Activated CD4-positive, alpha-beta T cell treated with anti-CD3 and anti-CD28 coated beads, Interleukin-2, amount 50 U/mL, for 16 hours (primary cell): ENCODE measurements at places on chromosomes 3 and 15.

GRCh38 chr3:24519368-24520100 is 24.9 kb upstream of the THRB start:
- no peak for DNase-seq

DNA sequence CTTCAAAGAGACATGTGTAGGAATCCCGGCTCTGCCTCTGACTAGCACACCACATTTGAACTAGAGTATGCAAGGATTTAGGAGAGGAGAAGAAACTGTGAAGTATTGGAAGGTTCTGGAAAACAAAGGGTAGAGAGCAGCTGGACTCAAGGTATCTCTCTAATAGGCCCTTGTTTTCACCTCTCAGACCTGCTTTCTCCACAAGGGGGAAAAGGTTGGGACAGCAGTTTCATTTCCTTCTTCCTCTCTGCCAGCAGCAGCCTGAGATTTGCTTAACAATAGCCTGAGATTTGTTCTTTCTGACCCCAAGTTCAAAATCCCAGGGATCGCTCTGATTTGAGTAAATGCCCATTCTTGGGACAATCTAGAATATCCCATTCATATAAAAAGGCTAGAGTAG is 430.6 kb upstream of the MCTP2 start:
- no peak for DNase-seq

DNA sequence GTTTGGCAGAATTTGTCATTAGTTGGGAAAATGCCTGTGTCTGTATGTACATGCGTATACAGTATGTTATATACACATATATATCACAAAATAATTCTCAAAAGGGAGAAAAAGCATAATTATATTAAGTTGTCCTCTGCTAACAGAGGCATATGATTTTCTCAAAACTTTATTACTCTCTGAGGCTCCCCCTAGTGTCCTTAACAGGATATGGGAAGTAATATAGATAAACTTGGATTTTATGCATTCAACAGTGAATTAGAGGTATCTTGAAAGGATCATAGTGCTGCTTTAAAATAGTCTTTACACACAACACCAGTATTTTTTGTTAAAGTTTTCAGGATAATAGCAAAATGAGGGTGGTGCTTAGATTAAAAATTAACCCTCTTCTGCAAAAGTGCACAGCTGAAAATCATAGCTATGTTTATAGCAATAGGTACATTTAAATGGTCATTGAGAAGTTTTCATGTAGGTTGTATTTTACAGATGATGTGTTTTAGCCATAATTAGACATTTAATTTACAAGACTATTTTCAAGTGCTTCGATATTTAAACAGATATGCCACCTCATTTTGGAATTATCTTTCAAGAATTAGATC is 454.0 kb upstream of the ROBO2 start:
- DNase-seq = peak; percentile 1

GRCh38 chr3:140092848-140093536 is 158.0 kb downstream of the CLSTN2 start:
- no peak for DNase-seq

DNA sequence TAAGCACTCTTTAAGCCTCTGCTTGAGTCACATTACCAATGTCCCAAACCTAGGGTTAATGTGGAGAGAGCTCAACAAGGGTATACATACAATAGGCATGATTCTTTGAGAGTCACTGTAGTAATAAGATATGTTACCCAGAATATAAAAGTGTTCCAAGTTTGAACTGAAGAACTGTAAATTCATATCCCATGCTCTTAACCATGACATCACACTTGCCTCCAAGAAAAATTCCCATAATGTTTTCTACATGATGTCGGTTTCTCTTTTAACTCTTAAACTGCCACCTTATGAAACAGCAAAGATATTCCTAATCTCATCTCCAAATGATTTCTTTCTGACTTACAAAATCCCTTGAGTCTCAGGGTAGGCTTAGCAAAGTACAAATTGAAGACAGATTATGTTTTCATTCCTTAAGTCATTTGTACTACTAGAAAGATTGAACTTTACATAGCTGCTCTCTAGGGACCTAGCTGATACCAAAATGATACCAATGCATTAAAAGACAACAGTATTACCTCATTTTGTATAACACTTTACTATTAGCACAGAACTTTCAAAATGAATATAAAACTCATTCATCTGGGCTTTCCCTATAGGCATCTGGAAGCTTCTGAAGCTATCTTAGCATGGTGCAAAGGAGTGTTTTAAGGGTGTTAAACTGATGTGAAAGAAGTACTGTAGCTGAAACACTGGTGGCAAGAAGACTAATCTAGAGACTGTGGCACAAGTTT is 127.1 kb downstream of the KCNMB2 start:
- DNase-seq = no peak

GRCh38 chr15:96350934-96351724 is 20.6 kb downstream of the NR2F2 start:
- no peak for DNase-seq

GRCh38 chr15:101810456-101810855 is 1.5 kb upstream of the OR4F15 start:
- no peak for DNase-seq

GRCh38 chr15:74430510-74430951 is 3.2 kb downstream of the SEMA7A start:
- no peak for DNase-seq

DNA sequence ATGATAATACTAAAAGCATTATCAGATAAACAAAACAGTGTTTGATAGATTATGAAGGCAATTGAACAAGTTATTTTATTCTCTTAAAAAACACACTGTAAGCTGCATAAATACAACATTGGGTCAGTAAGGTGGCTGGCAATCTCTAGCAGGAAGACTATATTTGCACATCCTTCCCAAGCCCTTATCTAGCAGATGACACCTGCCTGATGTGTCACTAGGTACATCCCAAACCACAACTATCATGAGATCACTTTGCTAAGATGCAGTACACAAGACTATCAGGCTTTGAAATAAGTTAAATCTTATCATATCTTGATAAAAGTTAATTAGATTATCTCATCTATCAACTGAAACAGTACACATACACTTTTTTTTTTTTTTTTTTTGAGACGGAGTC is 417.4 kb downstream of the MECOM start:
- DNase-seq = no peak

DNA sequence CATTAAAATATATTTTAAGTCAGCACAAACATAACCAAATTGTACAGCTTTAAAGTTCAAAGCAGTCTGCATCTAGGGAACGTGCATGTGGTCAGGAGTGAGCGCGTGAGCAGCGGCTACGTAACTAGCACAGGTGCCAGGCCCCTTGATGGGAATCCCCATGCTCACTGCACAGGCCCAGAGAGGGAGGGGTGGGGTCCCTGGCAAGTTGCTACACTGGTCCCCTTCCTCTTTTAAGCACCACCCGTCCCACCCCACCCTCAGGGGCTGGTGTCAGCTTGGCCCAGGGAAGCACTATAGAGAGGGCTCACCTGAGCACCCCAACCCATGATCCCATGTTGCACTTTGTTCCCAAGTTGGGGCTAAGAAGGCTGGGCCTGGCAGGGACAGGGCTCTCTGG is 835 bp upstream of the GMPPB start:
- DNase-seq = no peak

DNA sequence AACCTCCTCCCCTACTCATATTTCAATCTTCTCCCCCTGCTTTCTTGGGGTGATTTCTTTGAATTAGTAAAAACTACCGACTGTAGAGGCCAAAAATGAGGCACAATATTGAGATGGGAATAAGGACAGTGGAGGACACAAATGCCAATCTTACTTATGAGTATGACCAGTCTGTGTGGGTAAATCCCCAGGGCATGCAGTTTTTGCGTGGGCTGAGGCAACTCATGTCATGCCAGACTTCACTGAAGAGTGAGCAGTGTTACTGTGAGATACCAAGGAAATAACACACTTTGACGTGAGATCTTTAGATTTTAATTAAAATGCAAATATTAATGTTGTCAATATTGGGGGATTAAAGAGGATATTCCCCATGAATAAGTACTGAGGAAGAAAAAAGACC is 254.3 kb upstream of the ICE2 start:
- DNase-seq = no peak

DNA sequence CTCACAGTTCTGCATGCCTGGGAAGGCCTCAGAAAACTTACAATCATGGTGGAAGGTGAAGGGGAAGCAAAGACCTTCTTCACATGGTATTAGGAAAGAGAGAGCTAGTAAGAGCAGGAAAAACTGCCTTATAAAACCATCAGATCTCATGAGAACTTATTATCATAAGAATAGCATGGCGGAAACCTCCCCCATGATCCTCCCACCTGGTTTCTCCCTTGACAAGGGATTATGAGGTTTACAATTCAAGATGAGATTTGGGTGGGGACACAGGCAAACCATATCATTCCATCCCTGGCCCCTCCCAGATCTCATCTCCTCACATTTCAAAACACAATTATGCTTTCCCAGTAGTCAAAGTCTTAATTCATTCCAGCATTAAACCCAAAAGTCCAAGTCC is 34.6 kb upstream of the TMEM45A start:
- no peak for DNase-seq

GRCh38 chr3:54353946-54354345 is 231.6 kb downstream of the CACNA2D3 start:
- DNase-seq = no peak

DNA sequence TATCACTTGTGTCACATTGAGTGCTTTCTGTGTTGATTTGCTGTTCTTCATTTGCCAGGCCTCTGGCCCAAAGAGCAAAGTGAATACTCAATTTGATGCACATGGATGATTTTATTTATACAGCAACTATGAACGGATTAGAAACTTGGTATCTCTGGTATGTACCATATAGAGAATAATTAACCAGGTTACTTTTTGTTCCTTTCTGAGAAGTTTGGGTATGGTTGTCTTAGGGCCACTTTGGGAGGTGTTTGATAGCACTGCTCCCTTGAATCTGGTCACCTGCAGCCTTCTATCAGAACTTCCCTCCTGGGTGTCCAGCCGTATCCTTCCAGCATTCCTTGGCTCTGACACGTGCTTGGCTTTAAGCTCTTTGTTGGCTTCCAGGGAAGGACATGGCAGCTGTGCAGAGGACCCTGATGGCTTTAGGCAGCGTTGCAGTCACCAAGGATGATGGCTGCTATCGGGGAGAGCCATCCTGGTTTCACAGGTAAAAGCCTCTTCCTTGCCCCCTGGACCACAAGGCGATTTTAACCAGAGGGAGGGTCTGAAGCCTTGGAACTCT is 12.7 kb downstream of the TAGLN3 start:
- no peak for DNase-seq

DNA sequence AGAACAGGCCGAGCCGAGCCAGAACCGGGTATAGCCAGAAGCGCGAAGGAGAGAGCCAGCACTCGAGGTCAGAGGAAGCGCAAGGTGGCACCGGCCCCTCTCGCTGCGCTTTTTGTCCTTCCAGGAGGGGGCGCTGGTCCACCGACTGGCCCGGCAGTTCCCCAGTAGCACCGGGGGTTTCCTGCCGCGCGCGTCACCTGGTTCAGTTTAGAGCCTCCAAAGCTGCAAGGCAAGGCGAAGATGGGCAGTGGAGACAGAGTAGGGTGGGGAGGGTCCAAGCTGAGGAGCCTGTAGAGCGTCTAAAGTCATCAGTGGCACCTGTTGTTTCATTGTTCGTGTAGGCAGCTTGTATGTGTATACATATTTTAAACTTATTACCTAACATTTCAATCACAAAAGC is 7.6 kb upstream of the NR2E3 start:
- DNase-seq = peak; percentile 27

- no peak for DNase-seq
Measured at GRCh38 chr3:8416965-8417364, 84.7 kb upstream of the LMCD1 start.

- DNase-seq = no peak
Measured at GRCh38 chr3:156985711-156986110, 159.6 kb downstream of the LEKR1 start.

DNA sequence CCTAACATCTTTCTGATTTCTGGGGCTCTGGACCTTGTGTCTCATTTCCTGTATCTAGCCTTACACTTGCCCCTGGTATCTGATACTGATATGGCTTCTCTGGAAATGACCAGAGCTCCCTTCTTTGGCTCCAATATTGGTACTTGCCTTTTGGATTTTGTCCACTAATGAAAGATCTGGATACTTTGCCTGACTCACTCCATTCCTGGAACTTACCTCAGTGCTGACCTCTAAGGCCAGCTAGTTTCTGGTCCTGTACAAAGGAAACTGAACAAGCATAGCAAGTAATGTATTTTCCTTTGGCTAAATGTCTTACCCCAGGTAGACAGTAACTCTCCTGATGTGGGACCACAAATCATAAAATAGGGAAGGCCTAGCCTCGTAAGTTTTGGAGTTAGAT is 93.8 kb upstream of the SLC4A7 start:
- DNase-seq = no peak

GRCh38 chr3:139774560-139775302 is 97.0 kb upstream of the NMNAT3 start:
- no peak for DNase-seq

GRCh38 chr3:193897731-193898180 is 238.2 kb upstream of the HES1 start:
- DNase-seq = no peak

GRCh38 chr3:58034738-58035523 is 26.7 kb downstream of the FLNB start:
- peak; percentile 83 for DNase-seq

DNA sequence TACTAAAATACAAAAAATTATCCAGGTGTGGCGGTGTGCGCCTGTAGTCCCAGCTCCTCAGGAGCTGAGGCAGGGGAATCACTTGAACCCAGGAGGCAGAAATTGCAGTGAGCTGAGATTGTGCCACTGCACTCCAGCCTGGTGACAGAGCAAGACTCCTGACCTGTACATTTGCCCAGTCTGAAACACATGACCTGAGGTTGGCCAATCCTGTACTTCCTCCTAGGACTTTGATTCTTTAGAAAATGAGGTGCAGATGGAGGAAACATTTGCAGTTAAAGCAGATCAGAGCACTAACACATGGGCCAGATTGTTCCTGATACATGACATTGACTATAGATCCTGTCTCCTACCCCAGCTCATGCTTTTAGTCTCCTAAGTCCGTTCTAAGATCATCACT is 28.9 kb upstream of the LPP start:
- no peak for DNase-seq

DNA sequence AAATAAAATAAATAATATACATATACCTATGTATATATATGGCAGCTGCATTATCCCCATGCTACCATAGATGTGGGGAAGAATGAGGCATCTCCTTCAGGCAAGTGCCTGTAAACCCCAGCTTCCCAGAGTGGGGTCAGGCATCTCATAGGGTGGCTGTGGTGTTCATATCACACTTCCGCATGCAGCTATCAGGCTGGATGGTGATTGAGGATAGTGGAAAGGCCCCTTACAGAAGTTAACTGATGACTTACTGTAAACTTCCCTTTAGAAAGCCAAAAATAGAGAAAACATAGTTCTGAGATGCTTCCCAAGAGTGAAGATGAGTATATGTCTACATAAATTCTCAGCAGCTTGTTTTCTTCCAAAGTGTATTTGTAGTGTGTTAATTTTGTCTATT is 3.5 kb upstream of the PP2D1 start:
- no peak for DNase-seq

DNA sequence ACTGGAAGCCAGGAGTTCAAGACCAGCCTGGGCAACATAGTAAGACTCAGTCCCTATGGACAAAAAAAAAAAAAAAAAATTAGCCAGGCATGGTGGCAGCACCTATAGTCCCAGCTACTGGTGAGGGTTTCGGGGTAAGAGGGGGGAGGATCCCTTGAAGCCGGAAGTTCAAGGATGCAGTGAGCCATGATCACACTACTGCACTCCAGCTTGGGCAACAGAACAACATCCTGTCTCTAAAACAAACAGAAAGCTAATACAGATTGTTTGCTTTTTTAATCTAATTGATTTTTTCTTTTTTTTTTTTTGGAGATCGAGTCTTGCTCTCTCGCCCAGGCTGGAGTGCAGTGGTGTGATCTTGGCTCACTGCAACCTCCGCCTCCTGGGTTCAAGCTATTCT is 1.6 kb upstream of the IMP3 start:
- DNase-seq = no peak

GRCh38 chr3:181899702-181900101 is 188.0 kb downstream of the SOX2 start:
- no peak for DNase-seq
